ENCODE measurements at places on chromosomes 2 and 18.

GRCh38 chr2:9139491-9140443 lies 66.8 kb upstream of the ASAP2 start:
- peak; percentile 70 for DNase-seq

DNA sequence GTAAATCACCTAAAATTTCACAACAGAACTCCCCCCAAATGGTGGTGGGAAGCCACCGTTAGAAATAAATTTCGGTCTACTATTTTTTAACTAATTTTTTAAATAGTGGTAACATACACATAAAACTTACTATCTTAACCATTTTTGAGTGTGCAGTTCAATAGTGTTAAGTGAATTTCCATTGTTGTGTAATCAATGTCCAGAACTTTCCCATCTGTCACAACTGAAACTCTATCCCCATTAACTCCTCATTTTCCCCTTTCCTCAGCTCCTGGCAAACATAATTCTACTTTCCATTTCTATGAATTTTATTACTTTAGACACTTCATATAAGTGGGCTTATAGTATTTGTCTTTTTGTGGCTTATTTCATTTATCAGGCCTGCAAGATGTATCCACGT lies 34.1 kb upstream of the HNMT start:
- DNase-seq = no peak

- no peak for DNase-seq
Measured at GRCh38 chr2:155062922-155063258, 364.4 kb downstream of the KCNJ3 start.

GRCh38 chr2:12052796-12053195 lies 306.4 kb downstream of the LPIN1 start:
- DNase-seq = no peak

DNA sequence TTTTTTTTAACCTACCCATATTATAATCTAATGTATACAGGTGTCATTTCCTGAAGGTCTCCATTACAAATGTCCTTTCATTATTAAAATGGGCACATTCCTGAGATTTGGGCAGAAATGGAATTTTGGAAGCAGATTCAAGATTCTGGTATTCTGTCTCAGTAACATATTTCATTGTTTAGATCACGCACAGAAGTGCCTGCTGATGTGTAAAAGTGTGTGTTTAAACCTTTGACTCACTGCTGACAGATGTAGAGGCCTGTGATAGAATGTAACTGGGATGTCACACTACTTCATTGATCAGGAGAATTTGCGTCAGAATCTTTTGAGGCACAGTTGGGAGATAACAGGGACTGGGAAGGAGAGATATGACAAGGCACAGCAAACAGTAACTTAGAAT lies 276.8 kb upstream of the EPAS1 start:
- no peak for DNase-seq

DNA sequence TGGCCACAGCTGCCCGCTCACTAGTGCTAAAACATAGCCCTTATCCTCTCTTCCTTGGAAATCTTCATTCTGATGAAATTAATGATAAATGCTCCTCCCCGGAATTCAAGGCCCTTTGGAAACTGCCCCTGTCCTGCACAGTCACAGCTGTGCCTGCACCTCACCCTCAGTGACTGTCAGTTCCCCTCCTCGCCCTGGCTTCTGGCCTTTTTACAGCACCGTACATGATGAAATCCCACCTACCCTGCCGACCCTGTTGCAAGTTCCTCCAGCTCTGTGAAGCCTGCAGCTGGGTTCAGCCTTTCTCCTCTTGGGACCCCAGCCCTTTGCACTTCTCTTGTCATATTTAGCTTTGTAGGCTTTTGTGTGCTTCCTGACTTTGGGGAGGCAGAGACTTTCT lies 48.4 kb downstream of the DCDC2C start:
- no peak for DNase-seq

- no peak for DNase-seq
Measured at GRCh38 chr2:97750017-97750416, 36.6 kb downstream of the ZAP70 start.
